ENCODE measurements at places on chromosomes 6 and 20.

DNA sequence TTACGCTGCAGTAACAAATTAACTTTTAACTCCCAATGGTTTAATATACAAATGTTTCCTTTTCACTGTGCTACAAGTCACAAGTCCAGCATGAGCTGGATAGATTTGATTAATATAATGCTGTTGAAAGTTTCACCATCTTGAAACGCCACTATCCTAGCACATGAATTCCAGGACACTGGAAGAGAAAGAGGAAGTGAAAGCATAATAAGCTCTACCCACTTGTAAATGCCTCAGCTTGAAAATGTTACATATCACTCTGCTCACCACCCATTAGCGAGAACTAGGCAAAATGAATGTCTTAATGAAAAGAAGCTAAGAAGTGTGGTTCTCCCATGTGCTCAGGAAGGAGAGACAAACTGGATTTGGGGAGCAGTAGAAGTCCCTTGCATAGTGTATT is 46.9 kb downstream of the PCSK2 start:
- no peak for DNase-seq

- DNase-seq = no peak
Measured at GRCh38 chr6:43383021-43383667, 13.7 kb upstream of the ZNF318 start.

DNA sequence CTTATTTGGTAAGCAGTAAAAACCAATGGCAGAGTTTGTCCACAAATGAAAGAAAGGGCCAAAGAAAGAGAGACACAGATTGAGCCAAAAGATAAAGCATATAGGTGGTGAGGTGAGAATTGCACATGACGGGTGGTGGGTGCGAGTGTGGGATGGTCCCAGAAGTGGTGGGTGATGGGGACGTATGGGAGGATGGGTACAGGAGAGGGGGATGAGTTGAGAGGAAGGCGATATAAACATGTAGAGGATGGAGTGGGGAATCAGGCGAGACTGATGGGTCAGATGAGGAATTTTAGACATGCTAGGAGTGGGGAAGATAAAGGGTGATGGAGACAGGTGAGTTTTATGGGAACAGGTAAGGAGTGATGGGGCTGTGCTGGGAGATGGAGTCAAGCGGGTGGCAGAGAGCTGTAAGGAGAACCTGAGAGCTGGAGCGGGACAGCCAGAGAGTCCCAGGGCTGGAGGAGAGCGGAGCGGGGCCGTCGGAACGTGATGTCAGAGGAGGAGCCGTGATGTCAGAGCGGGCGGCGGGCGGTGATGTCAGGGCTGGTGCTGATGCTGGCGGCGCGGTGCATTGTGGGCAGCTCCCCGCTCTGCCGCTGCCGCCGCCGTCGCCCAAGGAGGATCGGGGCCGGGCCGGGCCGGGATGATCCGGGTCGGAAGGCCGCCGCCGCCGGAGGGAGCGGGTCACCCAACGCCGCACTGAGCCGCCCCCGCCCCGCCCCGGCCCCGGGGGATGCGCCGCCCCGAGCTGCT is at the start of gene TTBK1:
TSS of gene TTBK1 (plus strand) at position 574 of the 756 bp plus-strand sequence. CDS start 3,180 bp downstream, outside the sequence.
- no peak for DNase-seq

- DNase-seq = no peak
Measured at GRCh38 chr20:37816726-37817125, 86.2 kb upstream of the VSTM2L start.

DNA sequence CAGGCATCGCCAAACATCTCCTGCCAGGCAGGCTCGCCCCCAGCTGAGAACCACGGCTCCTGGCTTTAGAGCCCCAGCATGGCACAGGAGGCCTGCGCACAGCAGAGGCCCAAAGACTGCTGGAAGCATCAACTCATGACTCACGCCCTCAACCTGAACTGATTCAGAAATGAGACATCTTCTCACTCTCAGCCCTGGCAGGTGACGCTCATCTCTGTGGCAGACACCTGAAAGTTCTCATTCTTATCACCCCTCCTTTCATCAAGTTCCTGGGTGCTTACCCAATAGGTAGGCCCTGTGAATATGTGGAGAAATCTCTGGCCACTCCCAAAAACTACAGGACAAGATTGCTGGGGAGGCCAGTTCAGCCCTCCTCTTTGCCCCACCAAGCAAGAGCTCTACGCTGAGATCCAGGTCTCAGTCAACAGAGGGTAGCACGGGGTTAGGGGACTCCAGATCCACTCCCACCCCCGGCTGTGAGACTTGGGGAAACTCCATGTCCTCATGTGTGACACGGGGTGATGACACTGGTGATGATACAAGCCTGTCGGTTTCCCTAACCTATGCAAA is 11.3 kb downstream of the NFATC2 start:
- peak; percentile 88 for DNase-seq

DNA sequence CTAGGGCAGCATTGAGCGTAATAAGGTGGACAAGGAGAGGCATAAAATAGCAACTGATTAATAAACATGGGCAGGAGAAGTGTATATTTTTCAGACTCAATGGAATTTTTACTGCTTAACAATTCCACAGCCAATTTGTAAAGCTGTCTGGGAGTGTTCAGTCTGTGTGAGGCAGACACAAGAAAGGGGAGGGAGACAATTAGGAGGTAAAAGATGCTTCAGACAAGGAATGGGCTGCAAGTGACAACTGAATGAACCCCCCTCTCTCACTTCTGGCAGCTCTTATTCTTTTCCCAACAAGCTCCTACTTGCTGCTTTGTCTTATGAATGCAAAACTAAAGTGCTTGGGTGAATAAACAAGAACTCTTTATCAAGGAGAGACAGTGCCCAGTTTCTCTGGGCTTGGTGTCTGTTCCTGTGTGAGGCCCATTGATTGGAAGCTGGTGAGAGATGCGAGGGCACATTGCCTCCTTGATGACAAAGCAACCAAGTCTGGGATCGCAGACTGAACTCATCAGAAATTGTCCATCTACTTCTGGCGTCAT is 575.3 kb downstream of the RNF144B start:
- no peak for DNase-seq

- DNase-seq = no peak
Measured at GRCh38 chr6:117371492-117371891, 54.2 kb downstream of the ROS1 start.

- DNase-seq = peak; percentile 47
Measured at GRCh38 chr6:112286010-112286409, 31.6 kb upstream of the LAMA4 start.

DNA sequence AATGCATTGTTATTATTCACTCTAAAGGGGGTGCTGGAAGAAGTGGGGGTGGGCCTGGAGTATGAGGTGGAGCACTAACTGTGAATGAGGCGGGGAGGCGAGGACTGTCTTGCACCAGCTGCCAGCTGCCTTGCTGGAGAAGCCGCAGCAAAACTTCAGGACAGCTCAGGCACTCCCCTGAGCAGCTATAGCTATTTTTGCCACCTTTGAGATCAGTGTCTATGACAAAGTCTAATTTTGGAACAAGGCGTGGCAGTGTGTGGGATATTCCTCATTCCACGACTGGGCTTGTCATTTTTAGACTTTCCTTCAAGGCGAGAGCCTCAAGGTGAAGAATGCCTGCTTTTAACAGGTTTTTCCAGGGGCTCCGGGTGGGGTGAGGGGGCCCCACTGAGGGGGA is 143.8 kb downstream of the DOK5 start:
- DNase-seq = no peak

All from stimulated activated CD4-positive, alpha-beta T cell treated with anti-CD3 and anti-CD28 coated beads, Interleukin-4, amount 100 ng/mL, for 24 hours (primary cell).